WTC11 (cell line): ENCODE measurements at places on chromosomes 11 and 22. TPM values are rescaled to one million over a fixed set of nuclear protein-coding genes. Genes with fewer than 3 reads are reported as not detected.
A peak's percentile ranks its signal among the peaks of the same experiment; 100 is the strongest.

GRCh38 chr11:778976-779954 lies 2.0 kb upstream of the GATD1 start:
- DNase-seq = peak; percentile 11
- peak overlapping the region; percentile 43 for H3K4me3 ChIP-seq
- H3K4me1 ChIP-seq = peaks cover 39% of the 10 kb centered on the region
- no peak overlapping the region for H3K27ac ChIP-seq

DNA sequence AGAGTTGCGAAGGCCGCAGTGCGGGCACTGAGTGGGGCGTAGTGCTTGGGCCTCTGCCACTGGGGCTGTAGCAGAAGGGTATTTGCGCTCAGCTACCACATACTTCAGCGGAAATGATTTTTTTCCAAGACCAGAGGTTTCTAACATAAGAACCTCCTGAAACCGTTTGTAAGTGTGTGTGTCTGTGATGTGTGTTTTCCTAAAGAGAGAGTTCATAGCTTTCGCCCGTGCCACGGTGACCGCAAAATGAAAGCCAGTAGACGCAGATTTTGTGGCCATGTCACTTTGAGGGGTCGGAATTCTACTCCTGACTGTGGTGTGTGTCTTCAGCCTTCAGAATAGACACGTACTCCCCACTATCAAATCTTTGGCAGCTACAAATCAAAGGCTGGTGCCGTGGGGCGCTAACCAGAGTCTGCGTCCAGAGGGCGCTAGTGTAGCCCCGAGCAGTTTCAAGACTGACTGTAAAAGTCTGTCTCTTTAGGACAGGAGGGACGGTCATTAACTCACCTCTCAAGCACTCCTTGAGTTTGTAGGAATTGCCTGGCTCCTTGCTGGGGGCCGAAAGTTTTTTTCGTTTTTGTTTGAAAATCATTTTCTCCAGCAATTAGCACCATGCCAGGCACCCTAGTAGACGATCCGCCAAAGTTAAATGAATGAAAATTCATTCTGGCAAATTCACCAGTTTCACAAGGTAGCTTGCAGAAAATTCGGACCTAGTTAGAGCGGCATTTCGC lies 2.5 kb upstream of the CALCA start:
- H3K4me1 ChIP-seq = peaks cover 59% of the 10 kb centered on the region
- DNase-seq = peak; percentile 85
- H3K27me3 ChIP-seq = peaks cover 91% of the 10 kb centered on the region
- H3K36me3 ChIP-seq = no peaks in the 10 kb centered on the region
- H3K27ac ChIP-seq = no peak overlapping the region

GRCh38 chr11:34185926-34186841 lies 80.8 kb downstream of the NAT10 start:
- peaks cover 51% of the 10 kb centered on the region for H3K4me1 ChIP-seq
- H3K27me3 ChIP-seq = no peaks in the 10 kb centered on the region
- no peaks in the 10 kb centered on the region for H3K36me3 ChIP-seq
- peak; percentile 30 for DNase-seq
- peak overlapping the region; percentile 68 for H3K27ac ChIP-seq

DNA sequence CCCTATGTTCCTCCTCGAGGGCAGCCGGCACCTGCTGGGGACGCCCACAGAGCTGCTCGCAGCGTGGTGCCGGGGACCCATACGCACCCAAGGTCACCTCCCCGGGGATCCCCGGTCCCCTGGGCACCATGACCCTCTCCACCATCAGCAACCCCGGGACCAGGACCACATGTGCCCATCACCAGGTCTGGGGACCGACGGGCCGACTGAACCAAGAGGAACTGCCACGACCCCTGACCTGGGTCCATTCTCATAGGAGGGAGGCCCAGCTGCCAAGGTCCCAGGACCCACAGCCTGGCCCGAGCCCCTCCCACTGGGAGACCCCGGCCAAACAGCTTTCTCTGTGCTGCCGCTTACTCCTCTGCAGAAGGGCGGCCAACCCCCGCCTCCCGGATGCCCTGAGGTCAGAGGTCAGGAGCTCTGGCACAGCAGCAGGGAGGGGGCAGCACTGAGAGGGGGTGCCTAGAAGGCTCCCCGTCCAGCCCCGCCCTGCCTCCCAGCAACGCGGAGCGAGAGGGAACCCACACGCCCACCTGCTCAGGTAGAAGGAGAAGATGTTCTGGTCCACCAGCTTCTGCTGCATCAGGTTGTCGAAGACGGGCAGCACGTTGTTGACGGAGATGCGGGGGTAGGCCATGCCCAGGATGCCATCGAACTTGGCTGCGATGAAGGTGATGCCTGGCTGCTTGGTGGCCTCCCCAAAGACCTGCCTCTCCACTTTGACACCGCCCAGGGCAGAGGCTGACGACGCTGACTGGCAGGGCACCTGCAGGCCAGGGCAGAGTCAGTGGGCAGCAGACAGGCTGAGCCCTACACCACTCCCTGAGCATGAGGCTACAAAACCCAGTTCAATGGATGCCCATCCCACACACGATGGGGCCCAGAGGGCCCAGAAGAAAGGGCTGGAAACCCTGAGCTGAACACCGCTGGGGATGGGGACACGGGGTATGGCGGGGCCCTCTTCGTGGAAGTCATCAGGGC lies 6.6 kb downstream of the CTSD start:
- no peaks in the 10 kb centered on the region for H3K27me3 ChIP-seq
- H3K4me1 ChIP-seq = no peaks in the 10 kb centered on the region
- H3K4me3 ChIP-seq = no peak overlapping the region
- no peak for DNase-seq
- no peak overlapping the region for H3K27ac ChIP-seq

- H3K27me3 ChIP-seq = peaks cover 4% of the 10 kb centered on the region
- peaks cover 3% of the 10 kb centered on the region; the same call in 1 of the 2 replicates for H3K36me3 ChIP-seq
- peaks cover 15% of the 10 kb centered on the region for H3K4me1 ChIP-seq
- no peak for DNase-seq
- H3K27ac ChIP-seq = no peak overlapping the region
- no peak overlapping the region for H3K4me3 ChIP-seq
These were observed 143.7 kb downstream of the SNX19 start for GRCh38 chr11:130772266-130773227.

DNA sequence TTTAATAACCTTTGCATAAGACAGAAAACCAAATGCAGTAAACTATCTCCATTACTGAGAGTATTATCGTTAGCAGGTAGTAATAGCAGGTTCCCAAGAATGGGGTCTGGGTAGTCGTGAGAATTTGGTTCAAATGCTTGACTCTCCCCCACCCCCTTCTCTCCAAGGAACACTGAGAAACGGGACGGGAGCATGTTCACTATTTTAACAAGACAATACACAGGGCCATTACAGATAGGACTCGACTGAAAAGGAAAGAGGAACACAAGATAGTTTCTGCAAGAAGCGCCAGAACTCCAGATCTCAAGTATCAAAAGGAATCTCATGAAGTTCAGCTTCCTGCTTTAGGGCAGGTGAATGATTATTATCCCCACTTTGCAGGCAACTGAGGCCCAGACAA lies 27.0 kb downstream of the KMT5B start:
- no peaks in the 10 kb centered on the region for H3K27me3 ChIP-seq
- peak overlapping the region; percentile 37 for H3K4me3 ChIP-seq
- DNase-seq = no peak
- H3K36me3 ChIP-seq = peaks cover 35% of the 10 kb centered on the region

DNA sequence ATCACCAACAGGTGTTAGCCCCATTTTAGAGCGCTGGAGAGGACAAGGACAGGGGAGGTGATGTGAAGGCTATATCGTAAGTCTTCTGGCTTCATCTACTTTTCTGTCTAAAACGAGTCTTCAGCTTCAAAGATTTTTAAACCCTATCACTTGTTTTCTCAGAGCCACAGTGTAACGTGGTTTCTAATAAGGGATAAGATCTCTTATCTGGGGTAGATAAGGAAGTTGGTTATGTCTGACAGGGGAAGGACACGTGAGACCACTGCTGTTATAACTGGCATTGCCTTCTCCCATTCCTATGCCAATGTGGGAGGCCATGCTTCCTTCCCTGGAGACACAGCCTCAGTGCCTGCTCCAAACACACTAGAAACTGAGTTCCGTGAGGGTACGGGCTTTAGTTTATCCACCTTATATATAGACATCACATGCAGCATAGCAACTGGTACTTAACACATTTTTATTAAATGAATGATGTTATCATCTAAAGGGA lies 39.3 kb downstream of the LARGE2 start:
- no peak overlapping the region for H3K27ac ChIP-seq
- H3K4me1 ChIP-seq = no peaks in the 10 kb centered on the region
- peaks cover 14% of the 10 kb centered on the region for H3K36me3 ChIP-seq
- no peaks in the 10 kb centered on the region for H3K27me3 ChIP-seq
- no peak for DNase-seq

DNA sequence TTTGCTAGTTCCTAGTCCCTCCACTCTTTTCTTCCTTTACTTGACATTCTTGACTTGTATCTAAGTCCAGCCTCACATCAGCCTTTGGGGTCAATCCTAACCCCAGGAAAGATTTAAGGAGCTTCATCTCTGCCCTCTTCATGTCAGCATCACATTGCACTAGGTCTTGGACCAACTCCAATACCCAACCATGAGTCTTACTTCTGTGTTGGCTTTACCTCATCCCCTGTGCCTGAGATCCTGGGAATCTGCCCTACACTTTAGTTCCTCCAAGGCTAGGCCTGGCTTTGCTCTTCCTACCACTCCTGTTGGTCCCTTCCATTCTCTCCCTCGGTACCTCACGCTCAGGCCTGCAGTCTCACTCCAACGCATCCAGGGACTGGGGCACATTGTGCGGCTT lies 117.0 kb downstream of the SLC1A2 start:
- peaks cover 6% of the 10 kb centered on the region for H3K4me1 ChIP-seq
- no peaks in the 10 kb centered on the region for H3K36me3 ChIP-seq
- H3K27ac ChIP-seq = no peak overlapping the region
- no peak overlapping the region for H3K4me3 ChIP-seq

GRCh38 chr11:125916683-125917347 lies 12.5 kb downstream of the DDX25 start:
- no peak overlapping the region for H3K4me3 ChIP-seq
- DNase-seq = no peak
- no peaks in the 10 kb centered on the region for H3K36me3 ChIP-seq
- no peaks in the 10 kb centered on the region for H3K4me1 ChIP-seq
- no peaks in the 10 kb centered on the region for H3K27me3 ChIP-seq
- H3K27ac ChIP-seq = no peak overlapping the region

Gene OVCH2
- 0.57 TPM in 1 of 3 replicates, not detected in the others for total RNA-seq

DNA sequence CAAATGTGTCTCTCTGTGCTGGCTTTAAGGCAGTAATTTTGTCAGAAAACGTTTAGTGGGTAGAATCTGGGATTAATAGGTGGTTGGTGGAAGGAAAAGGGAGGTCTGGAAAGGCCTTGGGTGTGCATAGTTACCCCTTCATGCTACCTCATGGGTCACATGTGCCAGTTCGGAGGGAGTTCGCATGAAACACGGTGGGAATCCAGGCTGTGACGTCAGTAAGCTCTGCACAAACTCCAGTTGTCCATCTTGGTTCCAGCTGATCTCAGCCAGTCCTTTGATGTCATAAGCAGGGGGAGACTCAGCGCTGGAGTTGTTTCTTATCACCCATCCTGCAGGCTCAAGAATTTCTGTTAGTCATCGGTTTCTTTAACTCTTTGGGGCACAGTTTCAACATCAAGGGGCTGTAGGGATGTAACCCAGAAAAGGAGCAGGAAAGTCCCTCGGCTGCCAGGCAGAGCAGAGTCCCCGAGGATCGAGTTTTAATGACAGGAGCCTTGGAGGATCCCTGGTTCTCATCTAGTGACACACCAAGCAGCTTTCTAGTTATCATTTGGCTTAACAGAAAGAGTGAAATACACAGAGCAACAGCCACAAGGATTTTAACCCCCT lies 28.9 kb downstream of the MOV10L1 start:
- no peak overlapping the region for H3K4me3 ChIP-seq
- H3K4me1 ChIP-seq = no peaks in the 10 kb centered on the region
- no peak for DNase-seq

DNA sequence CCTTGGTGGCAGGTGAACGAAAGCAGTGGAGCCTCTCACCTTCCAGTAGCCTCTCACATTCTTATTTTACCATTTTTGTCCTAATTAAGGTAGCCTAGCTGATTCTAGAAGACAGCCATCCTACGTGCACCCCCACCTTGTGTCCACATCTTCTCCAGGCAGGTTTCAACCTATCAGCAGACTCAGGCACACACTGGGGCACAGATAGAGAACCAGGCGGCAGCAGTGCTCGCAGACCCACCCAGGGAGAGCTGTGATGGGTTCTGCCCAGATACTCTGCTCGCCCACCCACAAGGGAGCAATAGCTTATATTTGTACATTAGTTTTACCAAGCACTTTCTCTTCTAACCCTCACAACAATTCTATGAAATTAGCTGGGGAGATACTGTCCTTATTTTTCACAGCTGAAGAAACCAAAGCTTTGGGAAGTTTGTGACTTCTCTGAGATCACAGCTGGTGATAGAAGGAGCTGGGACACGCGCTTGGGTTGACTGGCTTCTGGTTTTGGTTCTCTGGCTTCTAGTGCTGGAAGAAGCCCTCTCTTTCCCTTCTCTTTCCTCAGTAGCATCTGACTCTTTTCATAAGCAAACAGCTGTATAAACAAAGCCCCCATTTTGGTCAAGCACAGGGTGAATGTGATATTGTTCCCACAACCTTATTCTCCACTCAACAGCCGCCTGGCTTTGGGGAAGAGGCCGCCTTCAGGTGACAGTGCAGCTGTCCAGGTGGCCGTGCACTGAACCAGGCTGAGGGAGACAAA lies 36.9 kb downstream of the PPP2R1B start:
- H3K36me3 ChIP-seq = peaks cover 13% of the 10 kb centered on the region
- H3K27ac ChIP-seq = 0 out of 2 replicates have a peak overlapping the region, but pooled peaks have one; percentile 3
- no peak overlapping the region for H3K4me3 ChIP-seq
- H3K27me3 ChIP-seq = no peaks in the 10 kb centered on the region
- no peak for DNase-seq
- 0 out of 2 replicates have a peak, but pooled peaks cover under 1% of the 10 kb centered on the region for H3K4me1 ChIP-seq

- DNase-seq = no peak
- no peaks in the 10 kb centered on the region for H3K4me1 ChIP-seq
- no peak overlapping the region for H3K4me3 ChIP-seq
- no peak overlapping the region for H3K27ac ChIP-seq
These were observed 10.4 kb upstream of the CELSR1 start for GRCh38 chr22:46547883-46548244.

GRCh38 chr11:113296447-113297205 lies 17.8 kb upstream of the TTC12 start:
- H3K36me3 ChIP-seq = no peaks in the 10 kb centered on the region
- H3K27me3 ChIP-seq = no peaks in the 10 kb centered on the region; the same call in 1 of the 2 replicates
- no peak overlapping the region for H3K4me3 ChIP-seq
- DNase-seq = no peak
- no peak overlapping the region for H3K27ac ChIP-seq

- DNase-seq = no peak
- peaks cover 4% of the 10 kb centered on the region for H3K27me3 ChIP-seq
- H3K27ac ChIP-seq = no peak overlapping the region
- peak overlapping the region; percentile 66 for H3K4me3 ChIP-seq
- H3K36me3 ChIP-seq = no peaks in the 10 kb centered on the region
These were observed 24.5 kb downstream of the MICAL3 start for GRCh38 chr22:17999851-18000250.
